Hepatocyte (in vitro differentiated cells): ENCODE measurements at places on chromosomes 1 and 21.

GRCh38 chr1:95879498-95880050, 645.6 kb downstream of the RWDD3 start:
- no peak for DNase-seq

DNA sequence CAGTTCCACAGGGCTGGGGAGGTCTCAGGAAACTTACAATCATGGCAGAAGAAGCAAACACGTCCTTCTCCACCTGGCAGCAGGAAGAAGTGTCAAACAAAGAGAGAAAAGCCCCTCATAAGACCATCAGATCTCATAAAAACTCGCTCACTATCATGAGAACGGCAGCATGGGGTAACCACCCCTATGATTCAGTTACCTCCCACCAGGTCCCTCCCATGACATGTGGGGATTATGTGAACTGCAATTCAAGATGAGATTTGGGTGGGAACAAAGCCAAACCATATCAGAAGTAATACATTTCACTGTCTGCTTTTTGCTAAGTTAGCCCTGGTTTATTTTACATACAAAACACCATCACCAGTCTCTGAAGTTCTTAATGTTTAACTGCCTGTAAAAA, 68.5 kb downstream of the RBM11 start:
- no peak for DNase-seq

DNA sequence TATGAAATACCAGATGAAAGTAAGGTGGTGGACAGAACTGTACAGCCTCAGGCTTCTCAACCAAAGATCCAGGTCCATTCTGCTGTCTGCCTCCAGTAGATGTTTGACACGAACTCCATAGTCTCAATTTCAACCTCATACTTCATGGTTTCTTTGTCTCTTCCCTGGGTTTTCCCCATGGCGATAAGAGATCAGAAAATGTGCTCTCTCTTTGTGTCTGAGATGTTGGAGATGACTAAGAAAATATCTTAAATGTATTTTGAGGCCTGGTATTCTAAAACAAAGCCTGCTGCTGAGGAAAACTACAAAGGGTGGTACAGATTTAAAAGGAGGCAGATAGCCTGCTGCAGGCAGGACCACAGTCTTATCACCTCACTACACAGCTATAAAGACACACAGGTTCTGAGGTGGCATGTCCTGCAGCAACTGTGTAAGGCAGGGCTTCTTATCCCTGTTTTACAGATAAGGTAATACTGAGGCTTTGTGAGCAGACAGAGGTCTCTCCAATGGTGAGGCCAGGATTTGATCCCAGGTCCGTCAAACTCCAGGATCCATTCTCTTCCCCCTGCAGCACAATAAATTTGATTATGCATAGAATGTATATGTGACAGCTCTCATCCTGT, 40.0 kb upstream of the CACNA1E start:
- no peak for DNase-seq

DNA sequence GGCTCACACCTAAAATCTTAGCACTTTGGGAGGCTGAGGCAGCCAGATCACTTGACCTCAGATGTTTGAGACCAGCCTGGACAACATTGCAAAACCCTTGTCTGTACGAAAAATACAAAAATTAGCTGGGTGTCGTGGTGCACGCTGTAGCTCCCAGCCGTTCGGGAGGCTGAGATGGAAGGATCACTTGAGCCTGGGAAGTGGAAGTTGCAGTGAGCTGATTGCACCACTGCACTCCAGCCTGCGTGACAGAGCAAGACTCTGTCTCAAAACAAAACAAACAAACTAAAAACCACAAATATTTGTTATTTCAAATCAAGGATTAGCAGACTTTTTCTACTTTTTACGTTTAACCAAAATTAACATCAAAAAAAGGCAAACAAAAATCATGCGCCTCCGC, 31.3 kb downstream of the INKA2 start:
- no peak for DNase-seq

- peak; percentile 82 for DNase-seq
Measured at GRCh38 chr1:181469829-181470228, 13.5 kb upstream of the CACNA1E start.

DNA sequence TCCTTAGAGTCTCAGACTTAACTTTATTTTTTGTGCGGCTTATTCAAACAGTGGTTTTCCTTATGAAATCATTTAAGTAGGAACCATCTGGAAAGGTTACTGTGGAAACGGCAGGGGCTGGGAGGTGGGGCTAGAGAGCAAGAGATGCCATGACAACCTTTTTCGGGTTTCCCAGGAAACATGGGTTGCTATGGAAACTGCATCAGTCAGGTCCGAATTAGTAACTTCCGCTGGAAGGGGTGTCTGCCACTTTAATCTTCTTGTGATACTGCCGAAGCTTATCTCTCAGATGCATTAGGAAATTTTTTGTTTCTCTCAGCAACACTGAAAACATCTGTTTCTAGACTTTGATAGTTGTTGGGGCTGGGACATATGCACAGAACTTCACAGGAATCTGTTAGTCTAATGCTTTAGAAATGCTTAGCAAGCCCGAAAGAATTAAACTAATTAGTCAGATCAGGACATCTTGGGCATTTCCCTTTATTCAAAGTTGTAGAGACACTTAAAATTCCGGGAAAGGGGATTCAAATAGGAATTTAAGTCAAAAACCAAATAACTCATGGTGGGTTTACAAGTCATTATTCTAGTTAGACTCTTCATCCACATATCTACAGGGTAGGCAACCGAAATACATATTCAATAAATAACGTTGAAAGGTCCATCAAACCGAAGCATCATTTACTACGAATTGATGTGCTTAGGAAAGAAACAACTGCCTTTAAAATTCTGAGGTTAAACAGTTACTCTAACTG, 2.6 kb downstream of the KCNA3 start:
- DNase-seq, result no peak

- no peak for DNase-seq
Measured at GRCh38 chr1:58331156-58331555, 215.4 kb downstream of the OMA1 start.

DNA sequence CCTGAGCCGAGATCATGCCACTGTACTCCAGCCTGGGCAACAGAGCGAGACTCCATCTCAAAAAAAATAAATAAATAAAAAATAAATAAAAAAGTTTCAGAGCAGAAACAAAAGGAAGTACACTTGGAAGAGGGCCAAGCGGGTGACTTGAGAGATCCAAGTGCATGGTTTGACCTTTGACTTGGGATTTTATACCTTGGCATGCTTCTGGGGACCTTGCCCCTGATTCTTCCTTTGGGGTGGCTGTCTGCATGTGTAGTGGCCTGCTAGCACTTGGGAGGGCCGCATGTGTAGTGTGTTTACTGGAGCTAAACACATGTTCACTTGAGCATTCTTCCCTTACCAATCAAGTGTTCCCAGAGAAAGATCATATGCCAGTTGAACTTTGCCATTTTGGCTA, 114.0 kb downstream of the DTL start:
- DNase-seq, result no peak

DNA sequence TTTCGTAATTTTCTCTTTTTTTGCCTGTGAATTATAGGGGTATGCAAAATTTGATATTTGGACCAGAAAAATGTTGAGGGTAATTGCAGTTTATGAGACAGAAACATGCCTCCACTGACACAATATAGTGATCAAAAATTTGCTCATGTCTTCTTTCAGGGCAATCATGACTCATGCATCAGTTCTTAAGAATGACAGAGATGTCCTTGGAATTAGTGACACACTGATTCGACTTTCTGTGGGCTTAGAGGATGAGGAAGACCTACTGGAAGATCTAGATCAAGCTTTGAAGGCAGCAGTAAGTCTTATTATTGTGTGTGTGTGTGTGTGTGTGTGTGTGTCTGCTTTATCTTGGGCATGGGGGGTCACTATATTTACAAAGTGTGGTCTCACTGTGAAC, 27.5 kb downstream of the CTH start:
- no peak for DNase-seq

DNA sequence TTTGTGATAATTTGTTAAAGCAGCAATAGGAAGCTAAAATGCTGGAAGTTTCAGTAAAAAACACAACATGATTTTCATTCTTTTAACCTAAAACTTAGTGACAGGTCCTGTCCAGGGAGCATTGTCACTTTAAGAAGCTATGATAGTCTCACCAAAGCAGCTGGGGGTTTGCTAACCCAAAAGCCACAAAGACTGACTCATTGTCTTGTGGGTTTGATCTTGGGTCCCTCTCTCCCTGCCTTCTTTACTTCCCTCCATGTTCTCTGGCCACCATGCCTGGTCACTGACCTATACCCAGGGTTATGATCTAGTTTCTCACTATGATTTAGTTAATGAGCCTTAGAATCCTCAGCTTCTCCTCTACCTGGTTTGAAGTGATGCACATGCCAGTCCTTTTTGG, 213.5 kb upstream of the PTGFR start:
- no peak for DNase-seq

DNA sequence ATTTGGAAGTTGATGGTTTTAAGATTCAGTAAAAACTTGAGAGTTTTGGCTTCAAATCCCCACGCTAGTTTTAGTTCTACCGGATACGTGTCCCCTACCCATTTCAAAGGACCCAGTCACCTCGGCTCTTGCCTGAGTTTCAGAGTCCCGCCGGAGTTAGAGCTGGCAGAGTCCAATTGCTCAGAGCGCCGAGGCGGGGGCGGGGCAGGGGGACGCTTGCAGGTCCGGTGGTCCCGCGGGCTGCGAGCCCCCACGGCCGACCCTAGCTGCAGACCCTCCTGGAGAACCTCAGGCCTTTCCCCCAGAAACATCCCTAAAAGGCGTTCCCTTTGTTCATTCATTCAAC, 765 bp upstream of the VPS45 start:
- peak; percentile 68 for DNase-seq

- no peak for DNase-seq
Measured at GRCh38 chr1:22845398-22845935, 127.2 kb downstream of the LACTBL1 start.

DNA sequence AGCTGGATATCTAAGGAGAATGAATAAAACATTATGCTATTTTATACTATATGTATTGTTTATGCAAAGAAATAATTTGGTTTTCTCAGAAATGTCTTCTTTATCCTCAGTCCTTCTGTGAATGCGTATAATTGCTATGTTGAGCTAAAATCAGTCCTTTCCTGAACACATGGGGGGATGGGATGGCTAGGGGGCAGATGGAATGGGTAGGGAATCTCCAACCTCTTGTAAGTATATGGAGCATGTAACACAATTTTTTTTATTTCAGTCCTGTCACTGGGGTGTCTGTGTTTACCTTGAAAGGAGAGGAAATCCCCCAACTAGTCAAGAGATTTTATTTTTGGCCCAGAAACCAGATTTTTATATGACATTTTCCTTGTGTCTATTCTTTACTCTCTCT, 291.8 kb downstream of the NFIA start:
- DNase-seq, result no peak

DNA sequence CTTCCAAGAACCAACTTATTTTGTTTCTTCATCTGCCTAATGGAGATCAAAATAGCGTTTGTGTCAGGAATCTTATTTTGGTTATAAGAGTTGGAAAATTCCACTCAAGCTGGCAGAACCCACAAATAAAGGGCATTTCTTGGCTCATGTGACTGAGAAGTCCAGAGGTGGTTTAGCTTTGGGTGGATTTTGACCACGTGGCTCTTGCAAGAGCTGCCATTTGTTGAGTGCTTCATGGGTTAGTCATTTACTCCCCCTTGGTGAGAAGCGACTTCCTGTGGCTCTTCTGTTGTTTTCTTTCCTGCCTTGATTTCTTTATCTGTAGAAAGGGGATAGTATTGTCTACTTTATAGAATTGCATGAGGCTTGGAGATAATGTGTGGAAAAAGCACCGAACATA, 9.5 kb upstream of the RNF186 start:
- no peak for DNase-seq
